NCI-H187 treated with DMSO at 0.1 percent for 48 hours (cell line): ENCODE measurements at places on chromosomes 2 and 18.
A peak's percentile ranks its signal among the peaks of the same experiment; 100 is the strongest.

DNA sequence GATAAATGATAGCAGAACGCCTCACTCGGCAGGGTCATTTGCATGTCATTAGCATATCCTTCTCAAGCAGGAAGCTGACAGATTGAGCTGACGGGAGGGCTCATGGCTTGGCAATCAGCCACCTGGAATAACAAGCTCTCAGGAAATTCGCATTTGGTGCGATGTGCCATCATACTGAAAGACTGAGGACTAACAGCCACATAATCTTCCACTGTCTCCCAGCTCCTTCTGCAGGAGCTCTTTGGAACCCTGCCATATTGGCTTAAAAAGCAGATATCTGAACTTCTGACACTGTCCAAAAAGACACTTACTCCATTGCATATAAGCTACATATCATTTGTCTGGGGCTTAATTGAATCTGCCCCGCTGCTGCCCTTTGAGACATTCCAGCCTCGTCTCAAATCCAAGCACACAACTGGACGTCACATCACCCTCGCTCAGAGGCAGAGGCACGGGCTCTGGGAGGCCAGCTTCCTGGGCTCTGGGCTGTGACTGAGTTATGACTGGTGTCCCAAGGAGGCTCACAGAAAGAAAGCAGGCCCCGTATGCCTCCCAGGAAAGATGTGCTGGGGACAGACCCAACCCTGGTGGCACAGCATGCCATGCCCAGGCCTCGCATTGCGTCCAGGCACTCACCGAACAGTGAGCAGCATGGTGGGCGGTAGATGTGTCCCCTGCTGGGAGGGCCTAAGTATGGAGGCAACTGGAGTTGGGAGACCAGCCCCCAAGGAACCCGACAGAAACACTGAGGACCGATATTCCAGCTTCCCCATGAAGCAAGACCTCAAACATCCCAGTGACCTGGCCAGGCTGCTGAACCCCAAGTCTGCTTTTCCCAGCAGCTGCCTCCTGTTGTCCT, 228.0 kb downstream of the ATAD2B start:
- no peak for DNase-seq

- DNase-seq = no peak
These were observed 33.3 kb downstream of the IL1R2 start for GRCh38 chr2:102025016-102025501.

GRCh38 chr2:64905338-64906024, 83.7 kb upstream of the SLC1A4 start:
- no peak for DNase-seq

DNA sequence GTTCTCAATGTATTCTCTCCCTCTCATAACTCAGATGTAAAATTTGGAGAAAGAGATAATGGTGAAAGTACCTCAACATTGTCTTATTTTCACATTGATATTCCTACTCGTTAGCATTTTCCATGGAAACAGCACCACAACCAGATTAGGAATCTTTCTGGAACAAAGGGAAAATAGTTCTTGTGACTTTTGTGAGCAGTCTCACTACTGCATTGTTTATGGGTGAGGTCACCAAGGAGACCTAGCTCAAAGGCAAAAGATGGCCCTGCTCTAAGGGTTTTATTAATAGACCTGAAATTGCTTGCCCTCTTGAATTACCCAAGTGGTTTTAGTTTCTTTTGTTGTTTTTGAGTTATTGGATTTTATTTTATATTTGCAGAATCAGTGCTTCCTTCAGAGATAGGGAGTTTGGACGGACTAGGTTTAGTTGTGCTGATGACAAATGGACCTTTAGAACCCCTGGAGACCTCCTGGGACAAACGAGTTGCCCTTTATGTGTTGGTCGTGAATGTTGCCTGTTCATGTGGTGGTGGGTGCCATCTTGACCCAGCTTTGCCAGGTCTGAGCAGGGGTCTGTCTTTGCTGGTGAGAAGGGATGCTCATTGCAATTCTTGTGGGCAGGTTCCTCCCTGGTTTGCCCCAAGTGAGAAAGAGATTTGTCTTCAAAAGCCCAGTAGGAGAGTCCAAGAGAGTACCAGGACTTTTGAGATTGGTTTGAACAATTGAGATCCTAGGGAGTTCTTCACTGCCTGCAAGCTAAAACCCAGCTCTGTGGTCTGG, 58.1 kb downstream of the INPP4A start:
- no peak for DNase-seq

GRCh38 chr18:55654986-55655385, 67.0 kb upstream of the TCF4 start:
- DNase-seq = no peak

DNA sequence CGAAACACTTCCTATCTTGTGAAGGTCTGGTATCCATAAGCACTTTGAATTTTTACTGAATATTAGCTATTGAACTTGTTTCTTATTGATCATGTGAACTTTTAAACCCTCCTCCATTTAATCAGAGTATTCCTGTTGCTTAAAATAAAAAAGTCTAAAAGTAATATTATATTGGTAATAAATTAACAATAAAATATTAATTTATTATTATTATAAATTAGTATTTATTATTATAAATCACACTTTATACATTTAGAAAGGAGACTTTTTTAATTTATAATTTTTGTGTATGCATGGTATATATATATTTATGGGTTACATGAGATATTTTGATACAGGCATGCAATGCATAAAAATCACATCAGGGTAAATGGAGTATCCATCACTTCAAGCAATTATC, 295.4 kb upstream of the NETO1 start:
- DNase-seq = no peak

DNA sequence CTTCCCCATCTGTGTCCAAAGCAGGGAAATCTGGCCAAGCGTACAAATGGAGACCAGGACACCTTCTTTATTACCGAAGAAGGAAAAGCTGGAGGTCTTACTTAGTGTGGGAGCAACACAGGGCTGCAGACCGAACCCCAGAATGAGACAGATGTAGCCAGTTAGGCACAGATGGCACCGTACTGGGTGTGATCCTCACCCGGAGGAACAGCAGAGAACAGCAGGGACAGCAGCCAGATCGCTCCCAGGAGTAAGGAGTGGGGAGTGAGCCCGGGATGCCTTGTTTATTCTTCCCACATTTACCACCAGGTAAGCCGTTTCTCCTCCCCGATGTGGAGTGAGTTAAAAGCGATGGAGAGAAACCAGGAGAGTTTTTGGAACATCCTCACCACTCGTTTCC, 150.7 kb upstream of the SPRED2 start:
- no peak for DNase-seq

- DNase-seq = no peak
These were observed 53.8 kb downstream of the HDLBP start for GRCh38 chr2:241261628-241262027.

DNA sequence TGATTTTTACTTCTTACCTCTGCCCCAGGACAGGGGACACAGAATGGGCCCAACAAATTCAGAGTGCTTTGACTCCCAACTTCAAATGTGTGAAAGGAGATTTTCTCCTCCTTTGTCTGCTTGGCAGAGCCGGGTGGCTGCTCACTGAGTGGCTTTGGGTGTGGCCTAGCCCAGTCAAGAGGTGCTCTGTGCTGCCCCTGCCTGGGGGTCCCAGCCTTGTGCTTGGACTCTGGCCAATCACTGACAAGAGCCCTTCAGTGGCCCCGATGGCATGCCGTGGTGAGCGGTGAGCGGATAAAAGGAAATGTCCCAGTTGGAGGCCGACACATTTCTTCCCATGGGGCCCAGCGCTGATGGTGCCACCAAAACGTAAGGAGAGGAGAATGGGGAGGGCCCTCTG, 259.2 kb downstream of the CELF4 start:
- DNase-seq = no peak

DNA sequence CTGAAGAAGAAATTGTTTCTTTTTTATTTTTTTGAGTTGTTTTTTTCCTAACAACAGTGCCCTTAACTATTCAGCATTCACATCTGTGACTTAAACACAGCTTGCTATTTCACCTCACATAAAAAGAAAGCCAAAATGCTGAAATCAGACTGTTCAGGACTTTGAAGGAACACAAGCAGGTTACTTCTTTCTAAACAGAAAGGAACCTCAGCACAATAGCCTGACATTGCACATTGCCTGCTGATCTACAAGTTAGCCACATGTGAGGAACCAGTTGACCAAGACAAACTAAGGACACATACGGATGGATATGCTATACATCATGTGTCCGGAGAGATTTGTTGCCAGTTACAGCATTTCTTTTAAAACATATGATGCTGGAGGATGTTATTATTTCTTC, 331.1 kb downstream of the FSIP2 start:
- no peak for DNase-seq

- no peak for DNase-seq
These were observed 275.2 kb downstream of the DSEL start for GRCh38 chr18:67241299-67241698.

DNA sequence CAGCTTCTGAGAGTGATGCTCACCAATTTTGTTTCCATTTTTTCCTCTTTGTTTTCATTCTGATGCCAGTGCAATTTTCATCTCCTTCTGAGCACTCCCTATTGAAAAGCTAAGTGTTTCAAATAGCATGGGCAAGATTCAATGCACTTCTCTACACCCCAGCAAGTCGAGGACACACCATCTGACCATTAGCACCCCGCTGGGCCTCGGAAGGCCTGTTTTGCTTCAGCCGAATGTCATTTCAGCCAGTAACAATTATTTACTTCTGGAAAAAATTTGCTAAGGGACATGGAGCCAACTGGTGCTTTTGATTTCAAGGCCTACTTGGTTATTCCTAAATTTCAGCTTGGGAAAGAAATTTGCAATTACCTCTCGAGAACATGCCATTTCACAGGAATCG, 392.4 kb downstream of the RNF144A start:
- DNase-seq = no peak

GRCh38 chr2:158664987-158665386, 130.1 kb upstream of the DAPL1 start:
- DNase-seq = no peak

- DNase-seq = no peak
These were observed 134.0 kb downstream of the IKZF2 start for GRCh38 chr2:213017404-213017803.

GRCh38 chr2:74919827-74920226, 38.6 kb upstream of the POLE4 start:
- no peak for DNase-seq

DNA sequence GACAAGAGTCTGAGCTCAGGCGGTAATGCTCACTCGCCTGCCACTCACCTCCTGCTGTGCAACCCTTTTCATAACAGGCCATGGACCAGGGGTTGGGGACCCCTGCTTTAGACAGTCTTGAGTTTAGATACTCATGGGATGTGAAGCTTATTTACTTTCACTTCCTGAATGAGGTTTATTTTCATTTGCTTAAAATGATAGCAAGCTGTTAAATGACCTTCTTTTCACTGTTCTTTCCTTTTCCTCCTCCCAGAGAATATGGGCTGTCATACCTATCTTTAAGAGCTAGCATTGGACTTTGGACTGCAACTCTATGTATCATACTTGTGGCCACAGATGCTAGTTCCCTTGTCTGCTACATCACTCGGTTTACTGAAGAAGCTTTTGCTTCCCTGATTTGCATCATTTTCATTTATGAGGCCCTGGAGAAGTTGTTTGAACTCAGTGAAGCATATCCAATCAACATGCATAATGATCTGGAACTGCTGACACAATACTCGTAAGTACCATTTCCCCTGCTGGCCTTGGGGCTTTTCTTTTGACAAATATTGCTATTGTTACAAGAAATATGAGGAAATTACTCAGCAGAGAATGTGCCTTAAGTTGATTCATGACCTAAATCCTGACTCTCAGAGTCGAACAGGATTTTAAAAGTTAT, 168.5 kb downstream of the DPP4 start:
- peak; percentile 70 for DNase-seq

DNA sequence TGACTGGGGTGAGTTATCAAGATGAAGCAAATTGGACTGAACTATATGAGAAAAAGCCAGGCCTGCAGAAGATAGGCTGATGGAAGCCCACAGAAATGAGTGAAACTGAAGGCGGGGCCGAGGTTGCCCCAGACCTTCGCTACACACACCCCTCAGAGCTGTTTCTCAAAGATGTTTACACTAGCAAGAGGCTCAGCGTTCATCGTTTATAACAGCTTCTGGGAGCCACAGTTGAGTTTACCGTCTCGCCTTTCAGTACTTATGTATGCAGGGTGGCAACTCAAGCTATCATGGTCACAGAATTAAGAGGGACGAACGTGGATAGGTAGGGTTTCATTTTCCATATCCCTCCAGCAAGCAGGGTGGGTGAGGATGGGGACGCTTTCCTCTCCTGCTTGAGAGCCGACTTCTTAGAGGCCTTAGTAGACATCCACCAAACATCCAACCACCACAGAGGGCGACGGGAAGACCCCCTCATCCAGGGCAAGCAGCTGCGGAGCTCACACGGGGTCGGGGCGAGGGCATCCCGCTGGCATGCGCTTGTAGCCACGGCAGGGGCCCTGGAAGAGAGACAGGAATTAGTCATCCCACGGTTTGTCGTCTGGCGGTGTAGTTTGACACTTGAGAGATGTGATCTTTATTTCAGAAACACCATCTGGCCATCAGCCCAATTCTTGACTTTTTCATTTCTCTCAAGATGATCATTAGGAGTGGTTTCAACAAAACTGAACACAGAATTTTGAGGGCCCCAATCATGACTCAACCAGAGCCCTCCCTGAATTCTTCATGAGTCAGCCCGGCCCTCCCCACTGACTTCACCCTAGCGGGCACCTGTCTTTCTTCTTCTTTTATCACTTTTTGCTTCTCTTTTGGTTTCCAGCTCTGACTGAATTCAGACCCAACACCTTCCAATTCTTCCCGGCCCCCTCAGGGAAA, 109.1 kb upstream of the CTDP1 start:
- no peak for DNase-seq

- no peak for DNase-seq
These were observed 309.1 kb upstream of the MAP2 start for GRCh38 chr2:209114588-209115240.

DNA sequence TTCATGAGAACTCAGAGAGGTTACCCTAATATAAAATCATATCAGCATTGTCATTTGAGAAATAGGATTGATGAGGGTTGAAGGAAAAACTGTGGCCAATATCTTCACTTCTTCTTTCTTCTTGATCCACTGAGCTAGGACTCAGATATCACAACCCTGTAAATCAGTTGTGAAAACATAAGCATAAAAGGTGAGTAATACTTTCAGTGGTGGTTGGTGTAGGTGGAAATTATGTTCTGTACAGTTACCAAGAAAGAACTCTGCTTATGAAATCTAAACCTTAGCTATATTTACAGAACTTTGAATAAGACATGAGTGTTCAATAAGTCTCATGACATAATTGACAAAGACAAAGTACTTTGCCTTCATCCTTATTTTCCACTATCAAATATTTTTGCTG, 56.3 kb downstream of the PAX3 start:
- no peak for DNase-seq

DNA sequence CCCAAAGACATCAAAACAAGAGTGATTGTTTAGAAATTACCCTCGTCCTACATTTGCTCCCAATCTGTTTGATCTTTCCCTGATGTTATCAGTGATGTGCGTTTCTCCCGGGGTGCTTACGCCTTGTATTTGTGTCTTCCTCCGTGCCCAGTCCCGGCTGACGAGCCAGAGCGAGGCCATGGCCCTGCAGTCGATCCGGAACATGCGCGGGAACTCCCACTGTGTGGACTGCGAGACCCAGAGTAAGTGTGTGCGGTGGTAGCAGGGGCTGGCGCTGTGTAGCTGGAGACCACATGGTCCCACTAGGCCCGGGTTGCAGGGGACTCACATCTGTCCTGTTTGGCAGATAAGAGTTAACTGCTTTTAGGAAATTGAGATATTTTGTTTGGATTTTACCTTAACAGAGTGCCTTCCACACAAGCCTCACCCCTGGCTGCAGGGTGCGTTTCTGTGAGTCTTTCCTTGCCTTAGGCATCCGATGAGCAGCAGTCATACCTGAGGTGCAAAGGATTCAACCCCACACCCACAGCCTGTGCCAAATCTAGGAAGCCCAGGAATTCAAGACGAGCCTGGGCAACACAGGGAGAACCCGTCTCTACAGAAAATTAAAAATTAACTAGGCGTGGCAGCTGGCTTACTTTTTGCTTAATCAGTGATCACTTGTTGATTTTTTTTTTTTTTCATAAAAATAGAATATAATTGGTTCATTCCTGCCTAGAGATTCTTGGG, 127.4 kb downstream of the GBX2 start:
- DNase-seq = no peak
